ENCODE measurements at places on chromosomes 7 and 10.

- DNase-seq, result no peak
Measured at GRCh38 chr10:89062861-89063260, 72.3 kb downstream of the FAS start.

GRCh38 chr7:38368191-38368605 is 94.8 kb upstream of the TARP start:
- peak; percentile 89 for DNase-seq

- peak; percentile 67 for DNase-seq
Measured at GRCh38 chr7:2510909-2511768, 8.4 kb upstream of the LFNG start.

DNA sequence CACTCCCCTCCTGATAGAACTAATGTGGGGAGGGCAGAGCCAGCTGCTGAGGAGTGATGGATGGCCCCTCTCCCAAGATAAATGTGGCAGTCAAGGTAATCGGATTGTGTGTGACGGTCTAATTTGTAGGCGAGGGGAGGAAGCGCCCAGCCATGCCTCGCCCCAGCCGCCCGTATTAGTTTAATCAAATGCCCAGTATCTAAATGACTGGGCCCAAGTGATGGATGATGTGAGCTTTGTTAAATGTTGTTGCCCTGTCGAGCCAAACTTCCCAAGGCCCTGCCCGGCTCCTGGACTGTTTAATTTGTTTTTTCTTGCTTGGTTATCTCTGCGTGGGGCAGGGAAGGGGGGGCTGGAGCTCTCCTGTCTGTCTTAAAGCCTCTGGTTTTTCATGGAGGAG is 88.4 kb upstream of the PPIF start:
- no peak for DNase-seq

GRCh38 chr10:72026278-72027111 is 61.9 kb downstream of the SPOCK2 start:
- DNase-seq, result no peak

DNA sequence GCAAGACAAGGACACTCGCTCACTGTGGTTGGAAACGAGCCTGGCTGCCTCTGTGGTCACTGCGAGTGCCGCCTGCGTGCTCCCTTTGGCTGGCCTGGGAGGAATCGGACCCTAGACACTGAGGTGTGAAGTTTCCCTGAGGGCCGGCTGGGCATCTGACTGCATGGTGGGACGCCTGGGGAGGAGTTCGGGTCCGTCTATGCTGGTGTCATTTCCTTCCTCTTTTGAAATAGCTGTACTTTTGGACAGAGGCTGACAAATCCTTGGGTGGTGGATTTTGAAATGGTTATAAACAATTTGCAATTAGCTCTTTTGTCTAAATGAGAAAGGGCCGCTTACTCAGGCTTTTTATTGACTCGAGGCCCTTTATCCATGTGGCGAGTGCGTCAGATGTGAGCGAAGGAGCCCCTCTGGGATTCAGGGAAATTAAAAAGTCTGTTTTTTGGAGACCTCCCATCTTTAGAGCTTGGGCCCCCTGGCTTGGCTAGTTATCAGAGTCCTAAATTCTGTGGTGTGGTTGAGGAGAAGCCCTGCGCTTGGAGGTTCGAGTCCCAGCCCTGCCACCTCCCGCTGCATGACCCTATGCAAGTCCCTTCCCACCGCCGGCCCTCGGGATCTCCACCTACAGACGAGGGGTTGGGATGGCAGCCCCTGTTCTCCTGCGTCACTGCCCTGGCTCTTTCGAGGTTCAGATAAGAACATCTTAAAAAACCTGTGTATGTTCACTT is 147.1 kb downstream of the RGS10 start:
- DNase-seq, result no peak

DNA sequence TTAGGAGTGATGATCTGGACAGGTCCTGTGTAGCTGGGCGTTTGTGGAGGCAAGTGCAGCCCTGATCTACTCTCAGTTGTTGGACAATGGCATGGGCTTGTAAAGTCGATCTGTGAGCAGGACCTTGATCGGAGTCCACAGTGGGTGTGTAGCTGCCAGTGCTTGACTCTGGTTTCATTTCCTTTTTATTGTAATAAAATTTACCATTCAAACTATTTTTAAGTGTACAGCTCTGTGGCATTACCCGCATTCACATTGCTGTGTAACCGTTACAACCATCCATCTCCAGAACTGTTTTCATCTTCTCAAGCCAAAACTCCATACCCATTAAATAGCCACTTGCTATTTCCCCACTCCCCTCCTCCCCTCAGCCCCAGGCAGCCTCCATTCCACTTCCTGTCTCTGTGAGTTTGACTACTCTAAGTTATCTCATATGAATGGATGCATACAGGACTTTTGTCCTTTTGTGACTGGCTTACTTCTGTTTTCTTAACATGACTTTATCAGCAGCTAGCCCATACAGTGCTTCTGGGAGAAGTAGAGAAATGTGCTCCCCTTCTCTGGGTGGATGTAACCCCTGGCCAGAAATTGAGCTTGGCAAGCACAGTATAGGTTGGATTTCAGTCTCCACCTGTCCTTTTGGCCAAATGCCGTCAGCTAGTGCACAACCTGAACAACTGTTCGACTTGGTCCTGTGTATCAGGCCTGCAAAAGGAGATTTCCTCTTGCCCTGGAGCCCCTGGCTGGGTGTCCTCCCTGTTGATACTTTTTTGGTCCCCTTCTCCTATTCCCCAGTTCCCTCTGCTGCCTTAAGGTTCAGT is 180.0 kb downstream of the LRMDA start:
- no peak for DNase-seq

- no peak for DNase-seq
Measured at GRCh38 chr7:47074702-47075153, 507.2 kb downstream of the TNS3 start.

- DNase-seq, result no peak
Measured at GRCh38 chr10:72948762-72949161, 5.8 kb downstream of the PLA2G12B start.

GRCh38 chr10:118259288-118259906 is 82.7 kb downstream of the FAM204A start:
- peak; percentile 52 for DNase-seq

DNA sequence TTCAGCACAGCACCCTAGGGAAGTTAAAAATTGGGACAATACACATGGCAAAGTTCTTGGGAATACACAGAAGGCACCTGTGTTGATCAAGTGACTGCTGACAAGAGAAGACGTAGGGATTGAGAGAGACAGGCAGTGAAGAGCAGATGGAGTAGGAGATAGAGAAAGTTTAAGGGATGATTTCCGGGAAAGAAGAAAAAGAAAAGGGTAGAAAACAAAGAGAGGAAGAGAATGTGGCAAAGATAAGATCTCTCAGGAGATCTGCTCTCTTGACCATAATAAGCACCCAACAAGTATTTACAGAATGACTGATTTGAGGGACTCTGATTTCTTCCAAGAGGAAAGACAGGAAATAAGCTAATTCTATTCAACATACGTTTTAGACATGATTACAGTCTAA is 15.1 kb upstream of the RALA start:
- no peak for DNase-seq

- no peak for DNase-seq
Measured at GRCh38 chr7:134535272-134535918, 8.0 kb downstream of the AKR1B10 start.

- DNase-seq, result no peak
Measured at GRCh38 chr10:122988501-122988900, 8.3 kb downstream of the PSTK start.

DNA sequence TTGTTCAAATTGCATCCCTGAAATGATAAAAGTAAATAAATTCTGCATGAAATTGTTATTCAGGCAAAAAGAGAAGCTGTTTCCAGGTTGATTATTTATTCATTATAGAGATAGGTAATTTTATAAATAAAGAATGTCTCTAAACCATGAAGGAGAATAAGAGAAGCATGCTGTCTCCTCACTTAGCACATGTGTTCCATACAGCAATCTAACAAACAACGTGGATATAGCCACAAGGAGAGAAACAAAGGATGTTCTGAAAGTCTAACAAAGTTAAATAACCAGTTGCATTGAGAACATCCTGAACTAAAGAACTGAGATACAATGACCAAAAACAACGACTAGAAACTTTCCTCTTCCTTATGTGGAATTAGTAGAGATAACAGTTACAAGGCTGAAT is 50.8 kb downstream of the NEBL start:
- DNase-seq, result no peak

DNA sequence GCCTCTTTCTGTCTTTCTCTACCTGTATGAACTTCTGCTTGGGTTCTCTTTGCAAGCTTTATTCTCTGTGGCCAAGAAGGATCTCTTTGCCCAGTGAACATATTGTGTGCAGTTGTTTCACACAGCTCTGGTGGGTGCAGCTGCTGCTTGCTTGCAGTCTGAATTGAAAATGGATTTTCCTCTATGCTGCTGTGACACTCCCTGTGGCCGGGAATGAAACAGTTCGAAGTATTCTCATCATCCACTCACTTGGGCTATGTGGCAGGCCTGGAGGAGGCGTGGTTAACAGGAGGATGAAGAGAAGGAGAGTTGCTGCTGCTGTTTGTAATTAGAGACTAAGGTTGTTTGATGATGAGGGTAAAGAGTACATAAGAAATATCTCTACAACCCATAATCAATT is 28.4 kb upstream of the ITGA8 start:
- DNase-seq, result no peak

DNA sequence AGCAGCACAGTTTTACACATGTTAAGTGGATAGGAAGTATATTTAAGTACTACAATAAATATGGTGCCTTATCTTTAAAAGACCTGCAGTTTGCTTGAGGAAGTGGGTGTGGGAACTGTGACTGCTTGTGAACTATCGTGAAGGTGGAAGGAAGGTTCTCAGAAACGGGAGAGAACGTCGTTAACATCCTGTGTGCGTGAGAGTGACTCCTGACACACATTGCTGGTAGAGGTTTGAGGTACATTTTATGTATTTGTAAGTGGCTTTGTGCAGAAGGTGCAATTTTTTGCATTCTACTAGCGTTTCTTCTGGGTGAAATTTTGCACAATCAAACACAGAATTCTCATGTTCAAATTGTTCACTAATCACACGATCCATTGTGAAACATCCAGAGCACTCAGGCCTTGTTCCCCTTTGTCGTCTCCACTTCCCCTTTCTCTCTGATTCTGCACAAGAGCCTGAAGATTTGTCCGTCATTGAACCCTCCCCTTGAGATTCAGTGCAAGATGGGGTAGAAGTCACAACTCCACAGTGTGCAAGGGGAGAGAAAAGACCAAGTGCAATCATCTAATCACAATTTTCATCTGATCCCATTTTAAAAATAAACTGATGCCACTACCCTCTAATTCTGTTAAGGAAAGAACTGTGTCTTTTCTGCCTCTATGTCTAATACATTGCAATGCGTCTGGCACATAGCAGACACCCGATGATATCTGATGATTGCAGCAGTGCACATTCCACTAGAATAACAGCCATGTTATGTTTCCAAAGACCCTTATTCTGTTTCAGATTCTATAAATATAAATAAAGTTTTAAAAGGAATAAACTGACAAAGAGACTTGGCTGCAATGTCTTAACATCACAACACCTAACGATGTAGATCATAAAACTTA is 279.9 kb downstream of the NEBL start:
- DNase-seq, result no peak

DNA sequence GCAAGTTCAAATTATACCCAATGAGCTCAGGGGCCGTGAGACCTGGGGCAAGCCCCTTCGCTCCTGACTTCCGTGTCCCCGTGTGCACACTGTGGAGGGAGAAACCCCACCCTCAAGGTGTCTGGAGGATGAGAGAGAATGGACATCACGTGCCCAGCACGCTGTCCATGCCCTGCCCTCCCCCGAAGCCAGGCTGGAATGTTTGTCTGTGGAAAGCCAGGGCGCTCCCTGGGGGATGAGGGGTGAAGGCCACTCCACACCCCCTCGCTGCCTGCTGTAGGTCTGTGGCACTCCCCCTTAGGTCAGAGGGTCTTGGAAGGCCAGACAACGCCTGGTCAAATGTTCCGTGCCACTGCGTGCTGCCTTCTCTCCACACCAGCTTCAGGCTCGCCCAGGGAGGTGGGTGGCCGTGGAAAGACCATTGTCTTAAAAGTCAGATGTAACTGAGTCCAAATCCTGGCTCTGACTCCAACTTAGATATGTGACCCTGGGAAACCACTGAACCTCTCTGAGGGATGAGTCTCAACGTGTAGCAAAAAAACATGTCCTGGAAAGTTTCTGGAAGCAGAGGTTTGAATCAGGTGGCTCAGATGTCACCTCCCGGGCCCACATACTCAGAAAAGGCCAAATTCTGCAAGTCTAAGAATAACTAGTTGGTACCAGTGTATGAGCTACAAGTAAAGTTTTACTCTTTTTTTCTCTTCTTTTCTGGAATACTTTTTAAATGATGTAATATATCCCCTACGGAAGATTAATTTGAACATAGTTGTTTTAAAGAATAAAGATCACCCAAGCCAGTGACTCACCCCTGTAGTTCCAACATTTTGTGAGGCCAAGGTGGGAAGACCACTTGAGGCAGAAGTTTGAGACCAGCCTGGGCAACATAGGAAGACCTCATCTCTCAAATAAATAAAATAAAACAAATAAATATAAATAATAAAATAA is 24.9 kb downstream of the RCC1L start:
- DNase-seq, result no peak

GRCh38 chr10:23157239-23157681 is 34.9 kb upstream of the PTF1A start:
- no peak for DNase-seq

GRCh38 chr10:94307046-94307615 is 55.6 kb downstream of the NOC3L start:
- no peak for DNase-seq

- no peak for DNase-seq
Measured at GRCh38 chr10:60703266-60704041, 74.8 kb upstream of the CDK1 start.

DNA sequence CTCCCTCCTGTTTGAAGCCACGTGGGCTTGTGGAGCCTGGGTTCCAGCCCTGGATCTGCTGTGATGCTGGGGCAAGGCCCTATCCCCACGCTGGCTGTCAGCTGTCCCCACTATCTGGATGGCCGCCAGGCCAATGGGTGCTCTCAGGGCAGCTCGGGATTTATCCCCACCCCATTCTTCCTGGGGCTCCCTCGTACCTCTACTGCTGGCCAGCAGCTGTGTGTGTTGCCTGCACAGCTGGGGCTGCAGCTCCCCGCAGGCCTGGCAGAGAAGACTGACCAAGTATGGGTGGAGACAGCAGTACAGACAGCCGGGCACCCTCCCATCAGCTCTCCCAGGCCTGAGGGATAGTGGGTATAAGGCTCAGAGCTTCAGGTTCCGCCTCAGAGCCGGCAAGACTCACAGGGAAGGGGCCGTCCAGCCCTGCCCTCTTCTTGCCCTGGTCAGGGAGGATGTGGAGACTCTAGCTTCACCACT is 13.6 kb downstream of the CLIP2 start:
- no peak for DNase-seq

GRCh38 chr7:32519763-32520162 is 24.5 kb downstream of the AVL9 start:
- DNase-seq, result no peak

GRCh38 chr7:44307905-44308595 is 17.3 kb downstream of the CAMK2B start:
- peak; percentile 37 for DNase-seq
